ENCODE measurements at places on chromosomes 7 and 10. TPM values are rescaled to one million over a fixed set of nuclear protein-coding genes. Genes with fewer than 3 reads are reported as not detected.

DNA sequence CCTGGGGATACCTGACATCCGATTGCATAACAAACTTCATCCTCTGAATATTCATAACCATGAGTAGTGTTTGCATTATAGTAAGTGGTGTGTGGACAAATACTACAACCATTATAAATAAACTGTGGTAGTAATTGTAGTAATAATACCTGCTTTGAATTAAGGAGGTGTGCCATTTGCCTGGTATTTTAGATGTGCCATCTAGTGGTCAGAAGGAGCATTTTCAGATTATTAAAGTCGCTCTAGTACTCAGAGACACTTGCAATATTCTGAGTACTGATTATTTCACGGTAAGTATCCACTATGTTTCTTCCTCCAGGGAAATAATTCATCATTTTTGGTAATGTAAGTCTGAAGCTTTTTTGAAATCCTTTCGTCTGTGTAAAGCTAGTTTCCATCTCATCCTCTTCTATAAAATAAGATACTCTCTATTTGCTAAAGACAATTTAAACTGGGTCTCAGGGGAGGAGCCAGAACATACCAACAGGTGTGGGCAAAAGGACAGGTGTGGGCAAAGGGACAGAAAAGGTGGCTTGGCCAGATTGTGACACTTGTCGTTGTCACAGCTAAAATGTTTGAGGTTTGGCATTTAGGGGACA, 115.3 kb upstream of the WDR11 start:
- peak; percentile 40 for ATAC-seq

The CFAP69 gene
- 1.1 TPM for total RNA-seq

The CPVL gene
- 5.0 TPM for total RNA-seq

The NPC1L1 gene
- total RNA-seq: not detected
